ENCODE measurements at places on chromosomes 13 and 19.

DNA sequence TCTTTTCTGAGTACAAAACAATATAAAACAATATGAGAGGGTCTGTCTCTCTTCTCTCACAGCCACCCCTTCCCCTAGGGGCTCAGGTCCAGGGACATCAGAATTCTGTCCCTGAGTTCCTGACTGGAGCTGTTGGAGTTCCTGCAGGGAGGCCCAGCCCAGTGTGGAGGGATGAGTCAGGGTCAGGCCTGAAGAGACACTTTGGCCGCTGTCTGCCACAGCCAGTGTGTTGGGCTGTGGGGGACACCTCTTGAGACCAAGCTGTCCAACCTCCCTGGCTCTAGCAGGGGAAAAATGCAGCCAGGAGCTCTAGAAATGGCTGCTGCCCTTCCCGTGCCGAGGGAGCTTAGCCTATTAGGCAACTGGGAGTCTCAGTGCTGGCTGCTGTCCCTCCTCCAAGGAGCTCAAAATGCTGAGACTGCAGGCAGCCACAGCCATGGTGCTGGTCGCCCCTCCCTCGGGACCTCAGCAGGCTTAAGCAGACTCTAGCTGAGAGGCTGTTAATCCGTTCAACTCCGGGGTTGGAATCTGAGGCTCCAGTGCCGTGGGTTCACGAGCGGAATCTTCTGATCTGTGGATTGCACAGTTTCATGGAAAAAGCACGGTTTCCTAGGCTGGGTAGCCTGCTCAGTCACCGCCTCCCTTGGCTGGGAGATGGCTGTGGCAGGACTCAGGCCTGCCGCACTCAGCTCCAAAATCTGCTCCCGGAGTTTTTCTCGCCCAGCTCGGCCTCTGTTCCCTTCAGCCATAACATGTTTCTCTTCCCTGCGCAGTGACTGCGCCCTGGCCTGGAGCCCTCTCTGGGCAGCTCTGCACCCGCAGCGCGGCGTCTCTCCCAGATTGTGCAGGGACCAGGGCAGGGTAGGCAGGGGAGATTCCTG is 3.8 kb upstream of the ZNF626 start:
- DNase-seq: peak; percentile 11

GRCh38 chr19:56751078-56751489 is 79.5 kb upstream of the ZNF835 start:
- DNase-seq: peak; percentile 17

DNA sequence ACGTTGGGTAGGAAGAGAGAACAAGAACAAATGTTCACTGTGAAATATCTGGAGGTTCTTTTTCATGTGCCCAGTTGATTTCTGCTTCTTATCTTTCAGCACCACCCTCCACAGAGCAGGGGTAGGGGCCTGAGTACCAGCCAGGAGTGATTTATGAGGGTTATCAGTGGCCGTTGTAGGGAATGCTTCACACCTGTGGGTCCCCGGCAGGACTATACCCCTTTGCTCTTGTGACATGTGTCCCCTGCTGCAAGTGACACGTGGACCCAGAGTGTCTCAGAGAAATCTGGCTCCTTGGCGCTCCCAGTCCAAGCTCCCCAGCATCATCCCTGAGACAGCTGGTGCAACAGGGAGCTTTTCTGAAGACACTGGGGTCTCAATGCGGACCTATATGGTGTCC is 29.7 kb downstream of the SIAH3 start:
- DNase-seq: no peak

DNA sequence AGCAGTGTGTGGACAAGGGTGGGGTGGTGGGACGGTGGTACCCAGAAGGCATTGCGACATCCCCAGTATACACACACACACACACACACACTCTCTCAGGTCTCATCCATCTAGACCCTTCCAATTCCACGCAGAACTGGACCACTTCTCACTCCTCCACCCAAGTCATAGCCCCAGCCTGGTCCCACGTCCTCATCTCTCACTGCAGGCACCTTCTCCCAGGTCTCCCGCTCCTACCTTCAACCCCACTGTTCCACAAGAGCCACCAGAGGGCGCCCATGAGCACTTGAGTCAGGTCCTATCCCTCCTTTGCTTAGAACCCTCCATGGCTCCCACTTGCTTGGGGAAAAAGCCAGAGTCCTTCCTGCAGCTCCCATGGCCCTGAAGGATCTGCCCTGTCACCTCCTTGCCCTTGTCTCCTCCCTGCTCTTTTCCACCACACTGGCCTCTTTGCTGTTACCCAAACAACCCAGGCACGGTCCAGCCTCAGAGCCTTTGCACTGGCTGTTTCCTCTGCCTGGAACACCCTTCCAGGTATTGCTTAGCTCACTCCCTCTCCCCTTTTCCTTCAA is 62.6 kb downstream of the IER2 start:
- peak; percentile 68 for DNase-seq

DNA sequence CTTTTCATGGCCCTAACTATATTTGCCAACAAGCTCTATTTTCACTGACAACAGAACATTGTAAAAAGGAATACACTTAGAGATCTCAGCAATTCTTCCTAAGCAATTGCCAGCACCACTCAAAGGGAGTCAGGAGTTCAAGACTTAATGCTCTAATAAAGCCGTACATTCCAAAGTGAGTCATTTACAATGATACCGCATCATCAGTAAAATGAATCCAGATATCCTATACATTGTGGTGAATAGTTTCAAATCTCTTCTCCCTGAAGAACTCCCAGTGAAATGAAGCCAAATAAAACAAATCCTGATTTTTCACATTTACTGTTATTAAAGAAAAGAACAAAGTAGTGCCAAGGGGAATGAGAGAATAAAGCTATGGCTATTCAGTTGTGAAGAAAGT is 2898.7 kb upstream of the PCDH20 start:
- DNase-seq: no peak

GRCh38 chr19:3462991-3463713 is 17.2 kb downstream of the SMIM24 start:
- no peak for DNase-seq
